ENCODE measurements at places on chromosomes 11 and 22. TPM values are rescaled to one million over a fixed set of nuclear protein-coding genes. Genes with fewer than 3 reads are reported as not detected.

AQP11 gene
- not detected for polyA plus RNA-seq

MYRF gene
- polyA plus RNA-seq, result 19.0 TPM

RELT gene
- polyA plus RNA-seq, result 1.2 TPM

GAB4 gene
- polyA plus RNA-seq, result not detected

RTL10 gene
- polyA plus RNA-seq, result 5.2 TPM

TSSK2 gene
- polyA plus RNA-seq, result not detected

SH3BP1 gene
- 9.5 TPM for polyA plus RNA-seq

SHANK3 gene
- polyA plus RNA-seq, result 3.2 TPM

PLXNB2 gene
- polyA plus RNA-seq, result 50.3 TPM

OR2D2 gene
- polyA plus RNA-seq, result not detected

PHLDA2 gene
- 19.7 TPM for polyA plus RNA-seq

EHBP1L1 gene
- 28.0 TPM for polyA plus RNA-seq

GSTT2 gene
- polyA plus RNA-seq, result 8.6 TPM

HBG2 gene
- polyA plus RNA-seq, result not detected

TENM4 gene
- polyA plus RNA-seq, result 0.65 TPM

SMC1B gene
- not detected for polyA plus RNA-seq

NCR3LG1 gene
- not detected for polyA plus RNA-seq

ANO1 gene
- 1.8 TPM for polyA plus RNA-seq

ST14 gene
- polyA plus RNA-seq, result 12.4 TPM

TXN2 gene
- 144 TPM for polyA plus RNA-seq

TREH gene
- 0.76 TPM for polyA plus RNA-seq

MUC2 gene
- polyA plus RNA-seq, result not detected

NRXN2 gene
- polyA plus RNA-seq, result not detected

PGA5 gene
- 3,688 TPM for polyA plus RNA-seq

C2CD2L gene
- 1.7 TPM for polyA plus RNA-seq

MYEOV gene
- polyA plus RNA-seq, result 16.4 TPM

CCDC116 gene
- not detected for polyA plus RNA-seq

GTPBP1 gene
- polyA plus RNA-seq, result 11.0 TPM

SHISAL1 gene
- 1.3 TPM for polyA plus RNA-seq

B4GALNT4 gene
- 8.8 TPM for polyA plus RNA-seq

RIMBP3B gene
- 0.03 TPM for polyA plus RNA-seq

TRPM5 gene
- 0.15 TPM for polyA plus RNA-seq

RFPL2 gene
- polyA plus RNA-seq, result not detected

GNG3 gene
- 0.75 TPM for polyA plus RNA-seq

OR10D3 gene
- polyA plus RNA-seq, result not detected

KDM4D gene
- polyA plus RNA-seq, result 0.31 TPM

FAM83F gene
- polyA plus RNA-seq, result 14.2 TPM

BAIAP2L2 gene
- polyA plus RNA-seq, result 4.0 TPM

SYVN1 gene
- polyA plus RNA-seq, result 13.4 TPM

SAA4 gene
- polyA plus RNA-seq, result not detected

GAL3ST3 gene
- polyA plus RNA-seq, result not detected

IGF2 gene
- polyA plus RNA-seq, result 5.2 TPM

DEFB131B gene
- polyA plus RNA-seq, result not detected

APOL5 gene
- not detected for polyA plus RNA-seq

HTR3A gene
- 0.30 TPM for polyA plus RNA-seq

SLC25A45 gene
- polyA plus RNA-seq, result 1.9 TPM

SUSD2 gene
- 3.2 TPM for polyA plus RNA-seq

PRRG4 gene
- 1.9 TPM for polyA plus RNA-seq

FAM227A gene
- 0.44 TPM for polyA plus RNA-seq

P2RY6 gene
- 2.9 TPM for polyA plus RNA-seq

MACROD1 gene
- polyA plus RNA-seq, result 59.1 TPM

EMID1 gene
- polyA plus RNA-seq, result 2.5 TPM

P2RX3 gene
- polyA plus RNA-seq, result not detected

HEPACAM gene
- polyA plus RNA-seq, result not detected

NPAS4 gene
- not detected for polyA plus RNA-seq

GLYATL1 gene
- 1.4 TPM for polyA plus RNA-seq

CREB3L1 gene
- polyA plus RNA-seq, result 59.3 TPM

SLC25A18 gene
- polyA plus RNA-seq, result 1.9 TPM
